ENCODE measurements at places on chromosomes 3 and 15.
A peak's percentile ranks its signal among the peaks of the same experiment; 100 is the strongest.

GRCh38 chr3:52920841-52921240, 23.5 kb upstream of the STIMATE start:
- no peak for DNase-seq

DNA sequence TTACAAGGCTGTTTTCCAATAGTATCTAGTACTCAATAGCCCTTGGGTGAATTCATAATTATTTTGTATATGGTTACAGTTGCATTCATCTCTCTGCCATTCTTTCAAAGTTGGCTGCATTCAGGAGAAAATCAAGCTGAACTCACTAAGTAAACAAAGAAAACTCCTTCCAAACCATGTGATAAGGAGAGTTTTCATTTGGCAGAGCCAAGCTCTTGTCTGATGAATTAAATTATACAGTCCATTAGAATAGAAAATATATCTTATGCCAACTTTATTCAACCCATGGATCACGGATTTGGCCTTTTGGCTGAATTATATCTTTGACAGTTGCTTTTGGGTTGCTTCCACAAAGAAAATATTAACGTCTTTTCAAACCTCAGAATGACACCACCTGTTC, 272.3 kb upstream of the ROBO1 start:
- DNase-seq: no peak

- DNase-seq: peak; percentile 13
Observed at GRCh38 chr3:17752436-17752835, 10.0 kb upstream of the TBC1D5 start.

DNA sequence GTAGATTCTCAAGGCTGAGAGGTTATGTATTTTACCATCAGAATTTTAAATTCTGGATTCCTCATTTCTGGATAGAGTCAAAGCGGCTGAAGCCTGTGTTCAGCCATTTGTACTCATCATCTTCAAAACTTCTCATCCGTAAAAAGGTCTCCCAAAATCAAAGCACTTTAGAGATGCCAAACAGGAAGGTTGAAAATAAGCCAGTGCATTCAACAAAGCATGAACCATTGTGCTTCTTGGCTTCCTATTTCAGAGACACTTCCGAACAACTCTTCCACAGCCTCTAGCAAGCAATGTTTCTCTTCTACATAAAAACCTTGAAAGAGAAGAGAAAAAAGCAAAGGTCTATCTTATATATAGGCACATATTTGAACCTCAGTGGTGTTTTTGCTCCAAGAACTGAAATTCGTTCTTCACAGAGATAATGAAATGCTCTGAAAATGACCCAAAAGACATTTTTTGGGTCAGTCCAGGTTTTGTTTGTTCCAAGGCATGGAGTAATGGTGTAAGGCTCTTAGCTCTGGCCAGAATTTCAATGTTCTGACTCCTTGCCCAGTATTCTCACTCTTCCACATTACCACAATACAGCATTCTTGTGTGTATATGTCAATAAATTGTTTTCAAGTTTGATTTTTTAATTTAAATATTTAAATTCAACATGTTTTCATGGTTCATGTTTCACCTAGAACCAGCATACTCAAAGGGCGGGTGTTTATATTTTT, 163.1 kb downstream of the STAC start:
- DNase-seq: no peak

- DNase-seq: peak; percentile 33
Observed at GRCh38 chr3:138347960-138348753, at the start of gene MRAS. Gene MRAS (plus strand): TSS chr3:138348579. CDS start chr3:138372884, 24,305 bp downstream.

DNA sequence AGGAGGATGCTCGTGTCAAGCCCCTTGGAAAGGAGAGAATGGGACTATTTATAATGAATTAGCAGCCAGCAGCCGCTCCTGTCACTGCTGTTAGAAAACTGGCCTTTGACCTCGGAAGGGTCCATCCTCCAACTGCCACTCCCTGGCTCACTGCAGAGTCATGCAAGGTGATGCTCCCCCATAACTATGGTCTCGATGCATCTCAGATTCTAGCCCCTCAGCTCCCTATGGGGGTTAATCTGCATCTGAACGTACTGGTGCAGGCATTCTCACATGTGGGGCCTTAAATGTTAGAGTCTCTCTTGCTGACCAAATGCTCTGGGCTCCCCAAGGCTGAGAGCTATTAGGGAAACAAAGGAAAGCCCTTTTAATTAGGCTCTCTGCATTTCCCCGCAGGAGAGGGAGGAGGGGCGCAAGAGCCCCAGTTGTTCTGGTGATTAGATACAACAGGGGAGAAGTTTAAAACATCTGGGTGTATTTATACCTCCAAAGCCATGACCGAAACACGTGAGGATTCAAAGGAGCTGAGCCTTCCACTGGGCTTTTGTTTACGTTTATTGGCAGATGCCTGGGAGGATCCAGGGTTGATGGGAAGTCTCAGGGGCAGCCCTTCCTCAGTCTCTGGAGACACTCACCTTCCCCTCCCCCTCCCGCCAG, 182.5 kb downstream of the OPA1 start:
- no peak for DNase-seq

DNA sequence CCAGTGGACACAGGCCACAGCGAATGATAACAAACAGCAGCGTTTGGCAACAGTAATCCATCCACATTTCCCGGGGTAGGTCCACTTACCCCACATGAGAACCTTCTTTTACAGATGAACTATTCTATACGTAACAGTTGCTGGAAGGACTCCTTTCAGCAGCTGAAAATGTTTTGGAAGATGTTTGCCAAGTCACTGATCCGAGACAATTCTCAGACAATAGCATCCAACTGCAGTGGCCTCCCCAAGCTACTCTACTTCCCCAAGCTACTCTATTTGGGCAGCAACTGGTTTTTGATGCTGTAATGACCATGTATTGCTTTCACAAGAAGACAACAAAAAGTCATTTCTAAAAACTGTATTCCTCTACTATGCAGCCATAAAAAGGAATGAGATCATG, 87.5 kb downstream of the ADAMTS17 start:
- no peak for DNase-seq

- no peak for DNase-seq
Observed at GRCh38 chr15:39434163-39434562, 146.7 kb upstream of the THBS1 start.

GRCh38 chr3:184977796-184978195, 165.8 kb downstream of the VPS8 start:
- DNase-seq: no peak

DNA sequence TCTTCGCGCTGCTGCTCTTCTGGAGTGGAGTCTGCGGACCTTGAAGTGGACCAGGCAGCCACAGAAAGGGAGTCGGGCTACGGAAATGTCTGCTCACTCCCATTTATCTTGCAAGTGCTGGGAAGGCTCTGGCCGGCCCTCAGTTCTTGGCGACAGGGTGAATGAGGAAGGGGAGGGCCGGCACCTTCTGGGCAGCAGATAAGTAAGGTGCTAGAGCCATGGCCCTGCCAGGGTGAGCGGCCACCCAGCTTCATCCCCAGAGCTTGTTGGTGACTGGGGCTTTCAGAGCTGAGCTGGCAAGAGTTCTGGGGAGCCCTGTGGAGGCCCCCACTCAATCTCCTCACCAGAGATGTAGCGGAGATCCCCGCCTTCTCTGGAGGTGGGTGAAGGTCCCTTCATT, 103.5 kb downstream of the ASB7 start:
- DNase-seq: no peak

DNA sequence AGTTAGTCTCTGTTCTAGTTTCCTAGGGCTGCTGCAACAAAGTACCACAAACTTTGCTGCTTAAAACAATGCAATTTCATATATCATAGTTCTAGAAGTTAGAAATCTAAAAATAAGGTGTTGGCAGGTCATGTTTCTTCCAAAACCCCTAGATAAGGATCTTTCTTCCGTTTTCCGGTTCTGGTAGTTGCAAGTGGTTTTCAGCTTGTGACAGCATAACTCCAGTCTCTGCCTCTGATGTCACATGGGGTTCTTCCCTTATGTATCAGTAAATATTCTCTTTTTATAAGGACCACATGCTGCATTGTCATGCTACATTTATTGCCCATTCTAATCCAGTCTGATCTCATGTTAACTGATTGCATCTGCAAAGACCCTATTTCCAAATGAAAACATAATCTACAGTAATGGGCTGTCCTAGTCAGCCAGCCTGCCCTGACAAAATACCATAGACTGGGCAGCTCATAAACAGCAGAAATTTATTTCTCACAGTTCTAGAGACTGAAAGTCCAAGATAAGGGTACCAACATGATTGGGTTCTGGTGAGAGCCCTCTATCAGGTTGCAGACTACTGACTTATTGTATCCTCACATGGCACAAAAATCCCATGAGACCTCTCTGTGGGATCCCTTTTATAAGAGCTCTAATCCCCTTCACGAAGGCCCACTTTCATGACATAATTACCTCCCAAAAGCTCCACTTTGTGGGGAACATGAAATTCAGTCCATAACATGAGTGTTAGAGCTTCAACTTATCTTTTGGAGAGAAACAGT, 642.0 kb upstream of the NAALADL2 start:
- DNase-seq: no peak

DNA sequence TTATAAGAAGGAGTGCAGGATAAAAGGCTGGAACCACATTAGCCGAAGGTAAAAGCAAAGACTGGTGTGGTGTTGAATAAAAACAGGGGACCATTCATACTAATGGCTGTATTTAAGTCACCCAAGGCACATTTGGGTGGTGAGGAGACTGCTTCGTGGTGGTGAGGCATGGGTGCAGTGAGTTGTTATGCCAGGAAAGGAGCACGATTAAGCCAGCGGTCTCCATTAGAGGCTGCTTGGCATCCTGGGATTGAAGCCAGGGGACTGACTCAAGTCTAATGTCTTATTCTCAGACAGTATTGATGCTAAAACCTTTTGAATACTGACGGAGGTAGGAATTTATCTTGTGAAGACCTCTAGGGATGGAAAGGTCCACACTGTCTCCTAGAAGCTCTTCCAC, 21.9 kb downstream of the FEM1B start:
- DNase-seq: no peak

DNA sequence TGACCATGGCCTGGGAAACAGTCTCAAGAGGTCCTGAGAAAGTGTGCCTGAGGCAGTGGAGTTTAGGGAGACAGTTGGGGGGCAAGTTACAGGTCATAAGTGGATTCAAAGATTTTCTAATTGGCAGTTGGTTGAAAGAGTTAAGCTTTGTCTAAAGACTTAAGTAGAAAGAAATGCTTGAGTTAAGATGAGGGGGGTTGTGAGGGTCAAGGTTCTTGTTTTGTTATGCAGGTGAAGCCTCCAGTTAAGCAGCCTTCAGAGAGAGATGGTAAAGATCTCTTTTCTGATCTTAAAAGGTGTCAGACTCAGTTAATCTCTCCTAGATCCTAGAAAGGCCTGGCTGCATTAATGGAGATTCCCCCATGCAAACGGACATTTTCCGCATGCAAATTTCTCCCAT, 356.3 kb upstream of the C2CD4B start:
- DNase-seq: no peak

DNA sequence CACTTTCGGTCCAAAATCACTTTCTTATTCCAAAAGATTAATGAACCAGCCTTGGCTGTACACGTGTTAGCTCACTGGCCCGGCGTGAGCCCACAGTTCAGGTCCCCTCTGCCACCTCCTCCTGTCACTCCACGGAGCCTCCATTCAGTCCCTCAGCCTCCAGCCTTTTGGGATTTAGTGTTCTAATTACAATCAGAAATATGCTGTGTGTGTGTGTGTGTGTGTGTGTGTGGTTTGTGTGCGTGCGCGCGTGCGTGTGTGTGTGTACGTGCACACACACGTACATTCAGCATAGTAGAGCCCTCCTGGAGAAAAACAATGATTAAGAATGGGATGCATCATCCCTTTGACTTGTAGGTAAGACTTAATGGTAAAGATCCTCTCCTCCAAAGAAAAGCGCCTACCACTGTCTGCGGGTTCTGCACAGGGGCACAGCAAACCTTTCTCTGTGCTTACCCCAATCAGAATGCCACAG, 801 bp downstream of the CA12 start:
- no peak for DNase-seq

GRCh38 chr15:23467110-23467600, 20.1 kb upstream of the GOLGA6L2 start:
- peak; percentile 10 for DNase-seq

DNA sequence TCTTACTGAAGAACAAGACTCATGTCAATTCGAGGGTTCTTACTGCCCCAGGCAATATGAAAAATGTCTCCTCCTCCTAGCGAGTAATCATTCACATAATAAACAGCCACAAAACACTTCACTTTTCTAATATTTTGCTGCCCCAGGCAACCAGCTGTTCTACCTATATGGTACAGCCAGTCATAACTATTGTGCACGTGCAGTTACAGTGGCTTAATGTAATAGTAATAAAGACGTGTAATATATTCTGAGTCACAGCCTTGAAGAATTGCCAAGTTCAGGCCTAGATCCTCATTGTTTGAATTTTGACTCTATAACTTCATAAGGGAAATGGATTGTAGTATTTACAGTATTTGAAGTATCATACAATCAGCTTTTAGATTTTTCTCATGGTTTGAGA, 1250.0 kb upstream of the GBE1 start:
- no peak for DNase-seq

- peak; percentile 85 for DNase-seq
Observed at GRCh38 chr3:15007681-15008141, 57.4 kb downstream of the MRPS25 start.

DNA sequence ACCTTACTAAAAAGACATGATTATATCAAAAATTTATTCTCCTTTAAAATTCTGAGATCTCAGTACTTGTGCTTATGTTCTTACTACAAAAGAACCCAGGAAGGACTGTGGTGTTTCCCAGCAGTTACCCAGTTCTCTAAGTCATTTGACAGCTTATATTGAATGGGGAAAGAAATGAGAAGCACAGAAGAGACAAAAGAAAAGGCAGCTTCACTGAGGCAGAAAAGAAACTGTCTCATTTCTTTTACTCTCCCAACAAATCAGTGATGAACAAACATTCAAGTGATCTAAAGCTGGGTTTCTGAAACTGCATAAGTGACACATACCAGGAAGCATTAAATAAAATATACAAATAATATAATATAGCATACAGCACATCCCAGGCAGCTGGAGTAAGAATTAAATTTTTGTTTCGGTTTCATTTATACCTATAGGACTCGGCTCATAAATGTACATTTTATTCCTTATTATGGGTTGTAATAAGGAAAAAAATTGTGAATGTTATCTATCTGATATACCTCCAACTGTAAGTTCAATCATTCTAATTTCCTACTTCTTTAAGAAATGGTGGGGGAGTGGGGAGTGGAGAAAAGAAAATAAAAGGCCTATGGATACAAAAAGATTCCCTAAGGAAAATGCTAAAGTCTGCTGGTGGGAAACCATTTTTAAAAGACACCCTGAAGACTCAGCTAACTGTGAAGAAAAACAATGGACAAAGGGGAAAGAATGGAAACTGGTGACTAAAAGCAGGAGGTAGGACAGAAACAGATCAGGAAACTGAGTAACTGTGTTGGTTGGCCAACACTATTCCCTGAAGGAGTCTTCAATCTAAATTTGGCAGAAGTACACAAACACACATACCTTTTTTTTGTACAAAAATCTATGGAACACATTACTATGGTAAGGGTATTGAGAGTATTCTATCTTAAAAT, 156.8 kb downstream of the TBC1D5 start:
- DNase-seq: no peak

GRCh38 chr3:151316267-151316991, at the start of gene GPR87:
Gene GPR87 (minus strand): TSS chr3:151316820. CDS start chr3:151300100, 16,720 bp downstream.
- DNase-seq: no peak

DNA sequence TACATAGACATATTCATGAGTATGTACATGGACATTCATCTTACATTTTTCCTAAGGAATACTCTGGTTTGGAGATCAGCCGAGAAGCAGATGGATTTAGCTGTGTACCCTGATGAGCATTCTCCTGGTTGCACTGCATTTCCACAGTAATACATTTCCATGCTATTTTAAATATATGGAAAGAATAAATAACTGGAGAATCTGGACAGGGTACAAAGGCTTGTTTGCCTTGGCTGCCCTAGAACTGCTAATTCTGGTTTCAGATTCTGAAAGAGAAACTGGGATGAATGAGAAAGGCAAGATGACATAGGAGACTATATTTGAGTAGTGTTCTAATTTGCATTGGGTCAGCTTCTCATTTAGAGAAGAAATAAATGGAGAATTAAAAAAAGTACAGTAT, 190.8 kb upstream of the FAM3D start:
- DNase-seq: no peak
